NCI-H446 (cell line): ENCODE measurements at places on chromosomes 3 and 15.

DNA sequence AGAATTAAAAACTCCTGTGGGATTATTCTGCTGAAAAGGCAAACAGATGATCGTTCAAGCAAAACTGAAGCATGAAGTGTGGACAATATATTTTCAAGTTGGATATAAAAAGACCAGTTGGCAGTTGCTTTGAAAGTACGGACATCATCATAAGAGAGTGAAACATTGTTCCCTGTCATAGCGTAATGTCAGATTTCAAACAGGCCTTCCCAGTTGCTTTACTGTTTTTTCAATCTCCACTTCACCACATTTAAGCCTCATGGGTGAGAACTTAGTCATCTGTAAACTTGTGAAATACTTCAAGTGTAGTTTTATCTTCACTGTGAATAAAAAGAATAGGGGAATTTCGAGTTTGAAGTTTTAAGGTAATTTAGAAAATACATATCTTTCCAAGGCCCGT is 435.1 kb upstream of the CNTN3 start:
- DNase-seq = no peak

GRCh38 chr3:25181096-25181495 is 247.0 kb upstream of the RARB start:
- DNase-seq = no peak

GRCh38 chr15:63860555-63860954 is 26.8 kb upstream of the HERC1 start:
- DNase-seq = no peak

- no peak for DNase-seq
Observed at GRCh38 chr3:59401924-59402323, 352.1 kb upstream of the CFAP20DC start.

DNA sequence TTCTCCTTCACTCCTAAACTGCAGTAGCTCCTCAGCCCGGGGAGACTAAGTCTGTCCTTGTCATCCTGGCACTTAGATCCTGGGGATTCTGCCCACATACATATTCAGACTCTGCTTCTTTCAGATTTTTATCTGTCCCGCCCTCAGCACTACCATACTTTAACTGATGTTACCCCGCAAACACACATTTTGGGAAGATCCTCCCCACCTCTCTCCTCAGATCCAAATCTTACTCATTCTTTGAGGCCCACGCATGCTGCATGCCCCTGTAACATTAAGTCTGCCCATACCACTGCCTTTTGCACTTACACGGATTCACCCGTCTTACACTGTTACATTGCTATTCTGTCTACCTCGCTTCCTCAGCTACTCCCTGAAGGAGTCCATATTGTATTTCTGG is 36.1 kb downstream of the SENP8 start:
- no peak for DNase-seq

GRCh38 chr15:51075364-51075763 is 19.3 kb downstream of the TNFAIP8L3 start:
- DNase-seq = peak; percentile 62

GRCh38 chr3:30112902-30113484 is 493.4 kb upstream of the TGFBR2 start:
- DNase-seq = peak; percentile 72

DNA sequence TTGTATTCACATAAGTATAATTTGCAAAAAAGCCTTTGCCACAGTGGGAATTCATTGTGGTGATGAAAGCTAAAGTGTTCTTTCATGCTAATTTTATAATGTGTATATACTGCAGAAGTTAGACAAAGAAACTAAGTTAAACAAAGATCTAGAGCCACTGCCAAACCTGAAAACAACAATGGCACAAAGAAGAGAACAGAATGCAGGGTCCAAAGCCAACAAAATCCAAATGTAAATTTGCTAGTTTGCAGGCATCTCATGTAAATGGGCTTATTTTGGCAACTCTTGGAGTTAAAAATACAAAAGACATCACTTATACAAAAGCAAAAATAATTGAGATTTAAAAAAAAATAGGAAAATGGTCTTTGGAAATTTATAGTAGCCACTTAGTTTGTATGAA is 123.0 kb downstream of the TCF12 start:
- DNase-seq = no peak

DNA sequence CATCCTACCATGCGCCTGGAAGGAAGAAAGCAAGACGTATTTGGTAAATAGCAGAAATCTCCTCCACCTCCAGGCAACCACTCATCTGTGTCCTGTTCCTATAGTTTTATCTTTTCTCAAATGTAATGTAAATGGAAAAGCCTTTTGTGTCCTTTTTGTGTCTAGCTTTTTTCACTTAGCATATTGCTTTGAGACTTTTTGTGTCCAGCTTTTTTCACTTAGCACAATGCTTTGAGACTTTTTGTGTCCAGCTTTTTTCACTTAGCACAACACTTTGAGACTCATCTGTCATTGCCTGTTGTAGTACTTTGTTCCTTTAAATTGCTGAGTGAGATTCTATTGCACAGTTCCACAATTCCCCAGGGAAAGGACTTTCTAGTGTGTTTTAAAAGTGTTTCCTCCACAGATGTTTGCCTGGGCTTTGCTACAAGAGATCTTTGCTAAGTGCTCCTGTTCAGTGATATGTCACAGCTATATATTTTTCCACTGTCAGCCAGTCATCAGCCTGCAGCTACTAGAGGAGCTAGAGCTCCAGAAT is 27.9 kb upstream of the MUC13 start:
- DNase-seq = no peak

- no peak for DNase-seq
Observed at GRCh38 chr3:48157950-48158376, 30.3 kb downstream of the CDC25A start.

- peak; percentile 55 for DNase-seq
Observed at GRCh38 chr3:181880331-181880730, 168.6 kb downstream of the SOX2 start.
